ENCODE measurements at places on chromosomes 16 and 17. TPM values are rescaled to one million over a fixed set of nuclear protein-coding genes. Genes with fewer than 3 reads are reported as not detected.

Gene CCL4
- not detected for total RNA-seq

DNA sequence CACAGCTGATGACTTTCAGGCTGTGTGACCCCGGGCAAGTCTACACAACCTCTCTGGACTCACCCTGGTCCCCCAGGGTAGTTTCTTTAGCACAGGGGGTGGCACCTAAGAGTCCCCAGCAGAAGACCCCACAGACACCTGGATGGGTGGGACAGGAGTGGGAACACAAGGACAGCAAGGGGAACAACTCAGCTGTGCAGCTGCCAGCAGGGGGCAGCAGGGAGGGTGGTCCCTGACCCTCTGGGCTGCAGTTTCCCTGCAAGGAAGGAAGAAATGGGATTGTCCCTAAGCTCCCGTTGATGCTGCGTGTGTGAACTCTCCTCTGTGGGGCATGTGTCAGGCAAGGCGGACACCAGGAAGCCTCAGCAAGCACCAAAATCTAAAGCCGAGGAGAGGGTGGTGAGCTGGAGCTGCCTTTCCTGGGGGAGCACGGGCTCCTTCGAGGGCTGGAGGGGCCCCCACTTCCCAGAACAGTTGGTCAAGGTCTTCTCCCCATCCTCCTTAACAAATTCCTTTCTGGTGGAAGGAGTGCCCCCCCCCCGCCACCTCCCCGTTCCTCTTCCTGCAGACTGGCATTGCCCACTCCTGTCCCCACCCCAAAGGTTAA, 24.1 kb upstream of the CDH5 start:
- peaks cover 46% of the 10 kb centered on the region for H3K27me3 ChIP-seq
- no peak overlapping the region for H3K27ac ChIP-seq
- H3K4me1 ChIP-seq, result no peaks in the 10 kb centered on the region

DNA sequence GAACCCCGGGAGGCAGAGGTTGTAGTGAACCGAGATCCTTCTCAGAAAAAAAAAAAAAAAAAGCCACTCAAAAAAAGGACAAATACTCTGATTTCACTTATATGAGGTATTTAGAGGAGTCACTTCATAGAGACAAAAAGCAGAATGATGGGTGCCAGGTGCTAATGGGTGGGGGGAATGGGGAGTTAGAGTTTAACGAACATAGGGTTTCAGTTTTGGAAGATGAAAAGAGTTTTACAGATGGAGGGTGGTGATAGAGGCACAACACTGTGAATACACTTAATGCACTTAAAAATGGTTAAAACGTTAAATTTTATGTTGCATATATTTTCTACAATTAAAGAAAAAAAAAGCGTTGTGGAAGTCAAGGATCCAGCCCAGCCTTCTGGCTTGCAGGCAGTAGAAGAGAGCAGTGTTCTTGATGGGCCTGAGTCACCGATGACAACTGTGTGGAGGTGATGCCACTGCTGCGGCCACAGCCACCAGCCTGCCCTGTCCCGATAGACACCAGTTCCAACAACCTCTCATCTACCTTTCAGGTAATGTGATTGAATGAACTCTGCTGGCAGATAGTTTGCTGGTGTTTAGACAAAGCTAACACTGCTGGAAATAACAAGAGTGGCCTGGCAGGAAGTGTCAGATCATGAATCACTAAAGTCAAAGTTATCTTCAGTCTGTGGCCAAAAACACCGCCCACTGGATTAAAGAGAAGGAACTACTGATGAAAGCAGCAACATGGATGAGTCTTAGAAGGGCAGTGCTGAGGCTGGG, 49.9 kb upstream of the COX10 start:
- no peaks in the 10 kb centered on the region for H3K36me3 ChIP-seq
- peak; percentile 57 for DNase-seq
- H3K27me3 ChIP-seq, result no peaks in the 10 kb centered on the region
- H3K4me1 ChIP-seq, result peaks cover 2% of the 10 kb centered on the region
- H3K27ac ChIP-seq, result no peak overlapping the region

DNA sequence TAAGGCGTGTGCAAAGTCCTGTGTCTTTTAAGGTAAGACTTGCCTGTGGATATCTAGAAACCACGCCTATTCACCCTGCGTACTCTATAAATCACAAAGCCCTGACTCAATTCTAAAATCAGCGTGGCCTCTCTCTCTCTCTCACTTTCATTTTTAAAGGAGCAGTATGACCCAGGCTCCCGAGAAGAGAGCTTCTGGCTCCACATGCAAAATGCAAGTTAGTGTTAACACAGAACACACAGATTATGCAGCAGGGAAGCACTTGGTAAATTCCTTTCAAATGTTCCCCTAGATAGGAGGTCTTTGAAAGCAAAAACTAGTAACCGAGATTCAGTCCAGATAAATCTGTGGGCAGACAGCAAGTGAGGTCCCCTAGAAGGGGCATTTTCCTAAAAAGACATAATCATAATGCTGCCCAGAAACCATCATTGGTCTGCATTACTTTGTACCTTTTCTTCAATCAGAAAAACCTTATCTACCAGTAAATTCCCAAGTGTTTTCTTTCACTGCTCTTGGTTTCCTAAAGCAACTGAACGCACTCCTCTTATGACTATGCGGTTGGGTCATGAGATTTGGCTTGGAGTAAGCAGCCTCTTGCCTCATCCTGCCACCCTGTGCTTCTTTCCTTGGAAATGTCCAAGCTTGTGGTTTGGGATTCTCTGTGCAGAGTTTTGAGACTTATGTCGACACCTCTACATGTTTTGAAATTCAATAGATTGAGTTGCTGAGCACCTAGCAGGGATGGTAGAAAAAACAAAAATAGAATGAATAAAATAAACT, 31.7 kb upstream of the KCNJ2 start:
- no peaks in the 10 kb centered on the region for H3K36me3 ChIP-seq
- H3K4me3 ChIP-seq, result peak overlapping the region; percentile 59
- no peaks in the 10 kb centered on the region for H3K27me3 ChIP-seq
- peaks cover 14% of the 10 kb centered on the region for H3K4me1 ChIP-seq
- H3K27ac ChIP-seq, result peak overlapping the region; percentile 98

DNA sequence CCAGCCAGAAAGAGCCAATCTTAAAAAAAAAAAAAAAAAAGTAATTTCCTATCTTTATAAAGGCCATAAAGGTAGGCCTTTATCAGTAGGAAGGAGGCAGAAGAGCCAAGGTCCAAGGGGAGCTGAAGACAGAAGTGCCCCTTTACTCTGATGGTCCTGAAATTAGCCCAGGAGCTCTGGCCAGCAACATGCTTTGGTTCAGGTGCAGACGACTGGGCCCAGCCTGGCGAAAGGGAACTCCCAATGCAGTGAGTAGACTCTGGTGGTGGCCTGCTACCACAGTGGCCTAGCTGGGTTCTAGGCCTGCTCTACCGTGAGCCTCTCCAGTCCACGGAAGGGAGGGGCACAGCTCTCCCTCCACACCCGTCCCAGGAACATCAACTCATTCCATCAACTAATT, 23.1 kb upstream of the MEIOB start:
- no peaks in the 10 kb centered on the region for H3K36me3 ChIP-seq
- H3K4me1 ChIP-seq, result no peaks in the 10 kb centered on the region
- H3K27ac ChIP-seq, result no peak overlapping the region
- DNase-seq, result no peak
- peaks cover 48% of the 10 kb centered on the region for H3K27me3 ChIP-seq
- H3K4me3 ChIP-seq, result no peak overlapping the region

Data from IMR-90 (cell line).